ENCODE measurements at places on chromosomes 2 and 18. TPM values are rescaled to one million over a fixed set of nuclear protein-coding genes. Genes with fewer than 3 reads are reported as not detected.

DNA sequence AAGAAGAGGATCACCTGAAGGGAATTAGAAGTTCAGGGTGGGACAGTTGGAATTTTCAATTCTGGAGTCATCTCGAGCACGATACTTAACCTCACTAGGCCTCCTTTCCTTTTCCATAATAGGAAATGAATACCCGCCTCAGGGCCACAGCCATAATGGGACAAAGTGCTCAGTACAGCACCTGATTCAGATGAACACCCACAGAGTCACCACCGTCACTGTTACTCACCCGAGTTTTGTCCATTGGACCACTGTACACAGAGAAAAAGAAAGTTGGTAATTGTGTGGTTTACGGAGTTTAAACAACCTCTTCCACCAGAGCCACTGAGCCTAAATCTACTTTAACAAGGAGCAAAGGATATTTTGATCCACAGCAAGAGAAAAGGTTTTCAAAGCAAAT is 122.0 kb upstream of the NDUFV2 start:
- H3K27ac ChIP-seq, result no peak overlapping the region
- H3K4me1 ChIP-seq, result no peaks in the 10 kb centered on the region
- H3K36me3 ChIP-seq, result no peaks in the 10 kb centered on the region
- no peak for DNase-seq

- H3K27me3 ChIP-seq, result no peaks in the 10 kb centered on the region
- peaks cover 23% of the 10 kb centered on the region for H3K4me1 ChIP-seq
- no peak overlapping the region for H3K27ac ChIP-seq
- peaks cover 98% of the 10 kb centered on the region for H3K36me3 ChIP-seq
- no peak overlapping the region for H3K4me3 ChIP-seq
These were observed 15.7 kb downstream of the MSH6 start for GRCh38 chr2:47798631-47799030.

DNA sequence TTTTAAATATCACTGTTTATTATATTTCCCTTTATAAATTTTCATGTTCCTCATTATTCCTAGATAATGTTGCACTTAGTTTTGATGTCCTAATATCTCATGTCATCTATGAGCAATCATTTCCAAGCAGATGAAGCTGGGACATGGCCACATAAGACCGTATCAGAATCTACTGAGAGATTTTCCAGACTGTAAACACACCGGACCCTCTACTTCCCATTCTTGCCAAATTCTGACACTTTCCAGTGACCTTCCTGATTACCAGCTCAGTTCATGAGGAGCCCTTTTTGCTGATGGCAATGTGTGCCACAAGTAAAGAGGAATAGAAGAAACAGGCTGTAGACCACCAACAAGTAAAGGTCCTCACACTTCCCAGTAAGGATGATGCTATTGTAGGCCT is 20.3 kb upstream of the PDE1A start:
- H3K4me3 ChIP-seq, result no peak overlapping the region
- no peaks in the 10 kb centered on the region for H3K27me3 ChIP-seq
- DNase-seq, result no peak
- no peaks in the 10 kb centered on the region for H3K36me3 ChIP-seq
- H3K27ac ChIP-seq, result no peak overlapping the region
- H3K4me1 ChIP-seq, result no peaks in the 10 kb centered on the region

DNA sequence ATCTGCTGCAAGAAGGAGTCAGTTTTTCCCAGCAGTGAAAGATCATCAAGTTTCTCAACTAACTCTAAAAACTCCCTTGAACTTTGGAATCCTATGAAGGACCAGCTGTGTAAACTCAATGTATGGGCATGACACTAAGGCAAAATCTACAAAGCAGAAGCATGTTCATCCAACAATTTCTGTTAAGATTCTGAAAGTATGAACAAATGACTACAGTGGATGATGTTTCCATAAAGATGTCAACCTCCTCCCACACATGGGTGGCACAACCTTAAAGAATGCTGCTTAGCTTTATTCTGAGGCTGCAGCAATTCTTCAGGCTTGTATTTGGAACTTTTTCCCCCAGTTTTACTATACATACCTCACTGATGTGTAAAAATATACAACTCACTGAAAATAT is 47.2 kb downstream of the WDR33 start:
- H3K36me3 ChIP-seq, result peaks cover 94% of the 10 kb centered on the region
- no peaks in the 10 kb centered on the region for H3K4me1 ChIP-seq
- H3K4me3 ChIP-seq, result no peak overlapping the region

- no peak overlapping the region for H3K27ac ChIP-seq
- DNase-seq, result no peak
- H3K27me3 ChIP-seq, result no peaks in the 10 kb centered on the region
- no peaks in the 10 kb centered on the region for H3K4me1 ChIP-seq
These were observed 95.5 kb upstream of the SYT4 start for GRCh38 chr18:43372773-43373172.

DNA sequence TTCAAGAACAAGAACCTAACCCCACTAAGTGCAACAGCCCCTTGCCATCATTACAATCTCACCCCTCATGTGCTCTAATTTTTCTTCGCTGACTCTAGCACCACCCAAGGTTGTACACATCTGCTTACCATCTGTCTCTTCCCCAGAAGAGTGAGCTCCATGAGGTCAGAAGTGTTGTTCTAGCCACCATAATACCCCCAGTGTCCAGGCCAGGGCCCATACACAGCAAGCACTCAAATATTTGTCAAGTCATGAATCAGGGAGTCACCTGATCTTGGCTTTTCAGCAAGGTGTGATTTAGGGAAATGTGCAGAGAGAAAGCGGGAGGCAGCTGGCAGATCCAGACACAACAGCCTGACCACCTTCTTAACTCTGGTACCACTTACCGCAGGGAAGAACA is 5.7 kb downstream of the ERCC3 start:
- H3K36me3 ChIP-seq, result no peaks in the 10 kb centered on the region
- no peak for DNase-seq
- no peak overlapping the region for H3K27ac ChIP-seq
- H3K4me3 ChIP-seq, result no peak overlapping the region

- DNase-seq, result no peak
- no peak overlapping the region for H3K27ac ChIP-seq
- H3K4me1 ChIP-seq, result peaks cover 34% of the 10 kb centered on the region
- no peaks in the 10 kb centered on the region for H3K27me3 ChIP-seq
These were observed 9.8 kb downstream of the NRP2 start for GRCh38 chr2:205692104-205692503.

DNA sequence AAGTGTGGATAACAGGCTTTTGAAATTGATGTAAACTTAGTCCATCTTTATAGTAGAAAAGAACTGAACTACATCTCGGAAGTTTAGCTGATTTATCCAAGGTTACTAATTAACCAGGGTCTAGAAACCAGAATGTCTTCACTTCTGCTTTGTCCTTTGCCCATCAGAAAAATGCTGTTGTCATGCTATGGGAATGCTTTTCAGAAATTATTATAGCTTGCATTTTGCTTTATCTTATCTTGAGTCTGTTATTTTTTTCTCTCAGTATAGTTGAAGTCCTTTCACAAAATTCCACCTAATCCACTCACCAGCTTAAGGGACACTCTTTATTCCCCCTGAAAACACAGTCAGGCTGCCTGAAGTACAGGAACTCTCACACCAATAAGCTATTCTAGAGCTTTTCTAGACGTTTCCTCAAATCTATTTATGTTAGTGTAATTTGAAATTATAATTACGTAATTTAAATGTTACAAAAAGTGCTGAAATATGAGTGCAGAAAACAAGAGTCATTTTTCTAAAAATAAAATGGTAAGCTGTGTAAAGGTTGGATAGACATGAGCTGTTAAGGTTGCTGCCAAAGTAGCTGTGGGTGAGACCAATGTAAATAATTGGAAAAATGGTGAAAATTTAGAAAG is 456.3 kb downstream of the TGIF1 start:
- no peaks in the 10 kb centered on the region for H3K27me3 ChIP-seq
- DNase-seq, result no peak
- H3K27ac ChIP-seq, result no peak overlapping the region

- no peaks in the 10 kb centered on the region for H3K27me3 ChIP-seq
- no peak for DNase-seq
- H3K36me3 ChIP-seq, result peaks cover 37% of the 10 kb centered on the region
- H3K4me1 ChIP-seq, result peaks cover 87% of the 10 kb centered on the region
These were observed 66.2 kb upstream of the MCFD2 start for GRCh38 chr2:46981662-46982350.

GRCh38 chr2:185526161-185526560 is 212.4 kb upstream of the FSIP2 start:
- DNase-seq, result no peak
- H3K4me1 ChIP-seq, result no peaks in the 10 kb centered on the region
- no peak overlapping the region for H3K27ac ChIP-seq

GRCh38 chr2:176561706-176562105 is 292.5 kb downstream of the MTX2 start:
- no peak for DNase-seq
- H3K27ac ChIP-seq, result no peak overlapping the region
- H3K4me1 ChIP-seq, result no peaks in the 10 kb centered on the region
- peaks cover 13% of the 10 kb centered on the region for H3K27me3 ChIP-seq
- H3K36me3 ChIP-seq, result no peaks in the 10 kb centered on the region

- H3K4me1 ChIP-seq, result peaks cover 34% of the 10 kb centered on the region
- H3K36me3 ChIP-seq, result no peaks in the 10 kb centered on the region
These were observed 708 bp upstream of the MALT1 start for GRCh38 chr18:58670404-58671110.

- no peak for DNase-seq
- no peak overlapping the region for H3K4me3 ChIP-seq
- H3K36me3 ChIP-seq, result no peaks in the 10 kb centered on the region
These were observed 15.3 kb downstream of the STRN start for GRCh38 chr2:36951027-36951518.

DNA sequence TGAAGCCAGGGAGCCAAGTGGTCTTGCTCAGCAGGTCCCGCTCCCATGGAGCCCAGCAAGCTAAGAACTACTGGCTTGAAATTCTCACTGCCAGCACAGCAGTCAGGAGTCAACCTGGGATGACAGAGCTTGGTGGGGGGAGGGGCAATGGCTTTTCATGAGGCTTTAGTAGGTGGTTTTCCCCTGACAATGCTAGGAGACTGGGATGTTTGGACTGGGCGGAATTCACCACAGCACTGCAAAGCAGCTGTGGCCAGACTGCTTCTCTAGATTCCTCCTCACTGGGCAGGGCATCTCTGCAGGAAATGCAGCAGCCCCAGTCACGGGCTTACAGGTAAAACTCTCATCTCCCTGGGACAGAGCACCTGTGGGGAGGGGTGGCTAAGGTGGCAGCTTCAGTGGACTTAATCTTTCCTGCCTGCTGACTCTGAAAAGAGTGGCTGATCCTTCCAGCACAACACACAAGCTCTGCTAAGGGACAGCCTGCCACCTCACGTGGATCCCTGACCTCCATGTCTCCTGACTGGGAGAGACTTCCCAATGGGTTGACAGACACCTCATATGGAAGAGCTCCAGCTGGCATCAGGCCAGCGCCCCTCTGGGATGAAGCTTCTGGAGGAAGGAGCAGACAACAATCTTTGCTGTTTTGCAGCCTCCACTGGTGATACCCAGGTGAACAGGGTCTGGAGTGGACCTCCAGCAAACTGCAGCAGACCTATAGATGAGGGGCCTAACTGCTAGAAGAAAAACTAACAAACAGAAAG is 349.7 kb upstream of the ST6GAL2 start:
- H3K27ac ChIP-seq, result no peak overlapping the region
- no peaks in the 10 kb centered on the region for H3K36me3 ChIP-seq
- H3K4me3 ChIP-seq, result no peak overlapping the region
- no peaks in the 10 kb centered on the region for H3K4me1 ChIP-seq

DNA sequence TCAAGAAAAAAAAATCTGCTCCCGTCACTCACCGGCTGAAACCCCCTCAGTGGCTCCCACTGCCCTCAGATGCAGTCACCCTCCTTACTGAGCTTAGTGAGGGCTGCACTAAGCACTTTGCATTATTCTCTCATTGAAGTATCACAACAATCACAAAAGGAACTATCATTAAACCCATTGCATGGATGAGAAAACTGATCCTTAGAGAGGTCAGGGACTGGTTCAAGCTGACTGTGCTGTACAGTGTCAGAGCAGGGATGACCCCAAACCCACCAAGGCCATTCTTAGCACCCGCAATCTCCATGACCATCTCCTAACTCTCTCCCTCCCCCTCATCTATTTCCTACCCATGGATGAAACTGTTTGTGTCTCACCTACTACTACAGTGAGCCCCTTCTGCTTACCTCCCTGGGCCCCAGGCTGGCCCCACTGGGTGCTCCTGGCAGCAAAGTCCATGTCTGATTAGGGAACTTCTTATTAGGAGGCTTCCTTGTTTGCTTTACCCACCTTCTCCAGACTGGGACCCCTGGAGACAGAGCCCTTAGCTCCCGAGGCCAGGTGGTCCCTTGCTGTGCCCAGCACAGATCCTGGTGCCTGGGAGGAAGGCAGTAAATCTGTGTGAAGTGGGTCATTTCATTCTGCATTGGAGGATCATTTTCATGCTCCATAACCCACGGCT is 139.3 kb upstream of the ID2 start:
- DNase-seq, result no peak
- no peaks in the 10 kb centered on the region for H3K36me3 ChIP-seq
- peaks cover 98% of the 10 kb centered on the region for H3K4me1 ChIP-seq
- no peak overlapping the region for H3K27ac ChIP-seq
- no peak overlapping the region for H3K4me3 ChIP-seq

- no peak overlapping the region for H3K27ac ChIP-seq
- peaks cover 25% of the 10 kb centered on the region for H3K36me3 ChIP-seq
- H3K4me3 ChIP-seq, result no peak overlapping the region
- no peaks in the 10 kb centered on the region for H3K27me3 ChIP-seq
- peaks cover 20% of the 10 kb centered on the region for H3K4me1 ChIP-seq
These were observed 48.9 kb downstream of the COX7A2L start for GRCh38 chr2:42312106-42312505.

GRCh38 chr2:212532585-212532984 is 6.0 kb downstream of the ERBB4 start:
- H3K27me3 ChIP-seq, result peaks cover 44% of the 10 kb centered on the region
- no peaks in the 10 kb centered on the region for H3K4me1 ChIP-seq
- no peak overlapping the region for H3K27ac ChIP-seq
- H3K4me3 ChIP-seq, result no peak overlapping the region
- no peaks in the 10 kb centered on the region for H3K36me3 ChIP-seq

- H3K27me3 ChIP-seq, result no peaks in the 10 kb centered on the region
- H3K27ac ChIP-seq, result no peak overlapping the region
- H3K36me3 ChIP-seq, result no peaks in the 10 kb centered on the region
- no peaks in the 10 kb centered on the region for H3K4me1 ChIP-seq
- no peak for DNase-seq
These were observed 906.7 kb downstream of the NRXN1 start for GRCh38 chr2:50125246-50125645.

DNA sequence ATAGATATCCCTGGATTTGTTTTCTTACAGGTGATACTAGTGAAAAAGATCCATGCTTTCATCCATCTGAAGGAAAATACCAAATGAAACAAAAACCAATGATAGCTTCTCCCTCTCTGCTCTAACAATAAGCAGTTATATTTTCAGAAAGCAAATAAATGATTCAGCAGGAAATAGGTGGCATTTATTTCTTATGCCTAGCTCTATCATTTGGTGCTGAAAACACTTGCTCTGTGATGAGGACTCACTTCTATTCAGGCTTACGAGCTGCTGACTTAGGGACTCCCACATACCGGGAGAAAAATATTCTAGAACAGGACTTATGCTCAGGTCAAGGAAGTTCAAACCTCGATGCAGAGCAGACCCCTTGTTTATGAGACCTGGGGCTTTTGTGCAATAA is 142.6 kb downstream of the SETBP1 start:
- H3K4me1 ChIP-seq, result peaks cover 7% of the 10 kb centered on the region
- H3K27ac ChIP-seq, result no peak overlapping the region
- no peak for DNase-seq
- H3K36me3 ChIP-seq, result no peaks in the 10 kb centered on the region

KCNK3 gene
- 24.1 TPM for total RNA-seq

GAREM2 gene
- total RNA-seq, result 4.5 TPM

NGEF gene
- total RNA-seq, result 0.26 TPM

AGXT gene
- not detected for total RNA-seq

COBLL1 gene
- 65.0 TPM for total RNA-seq

GPR39 gene
- total RNA-seq, result 13.1 TPM

IL37 gene
- 1.1 TPM for total RNA-seq

MEP1B gene
- total RNA-seq, result not detected

SP100 gene
- total RNA-seq, result 101 TPM

MFF gene
- total RNA-seq, result 57.7 TPM

PRKAG3 gene
- total RNA-seq, result not detected

CHRNG gene
- not detected for total RNA-seq

Data from left lung (tissue), 14 donors.